ENCODE measurements at places on chromosomes 6 and 20.
A peak's percentile ranks its signal among the peaks of the same experiment; 100 is the strongest.

- DNase-seq = no peak
Measured at GRCh38 chr6:10391299-10391630, 23.6 kb downstream of the TFAP2A start.

GRCh38 chr20:52426856-52427255 lies 235.3 kb upstream of the ZFP64 start:
- no peak for DNase-seq

DNA sequence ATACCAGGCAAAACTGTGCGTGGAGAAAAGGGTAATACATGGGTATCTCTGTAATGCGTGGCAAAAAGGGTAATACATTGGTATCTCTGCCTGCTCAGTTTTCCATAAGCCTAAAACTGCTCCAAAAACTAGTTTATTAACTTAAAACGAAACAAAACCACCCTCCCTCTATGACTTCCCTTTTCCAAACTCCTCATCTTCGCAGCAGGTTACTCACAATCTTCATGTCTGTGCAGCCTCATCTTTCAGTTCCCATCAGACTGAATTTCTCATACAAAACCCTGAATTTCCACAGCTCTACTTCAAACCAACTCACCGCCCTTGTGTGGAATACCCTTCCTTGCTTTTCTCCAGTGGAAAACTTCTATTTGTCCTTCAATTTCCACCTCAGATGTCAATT lies 199.4 kb downstream of the PHACTR1 start:
- no peak for DNase-seq

DNA sequence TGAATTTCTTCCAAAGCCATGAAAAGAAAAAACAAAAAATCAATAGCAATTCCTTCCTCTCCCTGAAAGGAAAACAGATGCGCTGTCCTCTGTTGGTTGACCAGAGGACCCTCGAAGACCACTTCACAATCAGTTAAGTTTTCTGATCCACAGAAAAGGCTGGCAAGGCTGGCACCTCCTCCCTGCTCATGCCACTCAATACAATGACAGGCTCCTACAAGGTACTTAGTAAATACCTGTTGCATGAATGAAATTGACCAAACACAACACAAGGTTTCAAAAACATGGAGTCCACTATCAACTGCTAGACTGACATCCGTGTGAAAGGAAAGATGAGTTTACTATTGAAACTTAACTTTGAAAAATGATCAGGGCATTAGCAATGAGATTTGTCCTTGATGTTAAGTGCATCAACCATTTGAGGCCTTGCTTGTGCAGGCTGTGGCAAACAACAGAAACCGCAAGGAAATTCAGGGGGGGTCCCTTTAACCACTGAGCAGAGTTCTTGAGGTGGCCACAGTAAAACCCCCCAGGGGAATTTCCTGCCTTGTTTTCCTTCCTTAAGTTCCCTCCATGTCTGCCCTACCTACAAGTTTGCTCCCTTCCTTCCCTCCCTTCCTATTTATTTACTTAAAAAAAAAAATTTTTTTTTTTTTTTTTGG lies 27.9 kb upstream of the RTF2 start:
- peak; percentile 10 for DNase-seq

- no peak for DNase-seq
Measured at GRCh38 chr6:19838442-19839236, 1.5 kb downstream of the ID4 start.

GRCh38 chr6:114039841-114040240 lies 68.9 kb upstream of the HDAC2 start:
- DNase-seq = no peak

GRCh38 chr6:129096651-129097290 lies 213.8 kb downstream of the LAMA2 start:
- DNase-seq = no peak

GRCh38 chr6:150979826-150980350 lies 114.4 kb downstream of the MTHFD1L start:
- no peak for DNase-seq

DNA sequence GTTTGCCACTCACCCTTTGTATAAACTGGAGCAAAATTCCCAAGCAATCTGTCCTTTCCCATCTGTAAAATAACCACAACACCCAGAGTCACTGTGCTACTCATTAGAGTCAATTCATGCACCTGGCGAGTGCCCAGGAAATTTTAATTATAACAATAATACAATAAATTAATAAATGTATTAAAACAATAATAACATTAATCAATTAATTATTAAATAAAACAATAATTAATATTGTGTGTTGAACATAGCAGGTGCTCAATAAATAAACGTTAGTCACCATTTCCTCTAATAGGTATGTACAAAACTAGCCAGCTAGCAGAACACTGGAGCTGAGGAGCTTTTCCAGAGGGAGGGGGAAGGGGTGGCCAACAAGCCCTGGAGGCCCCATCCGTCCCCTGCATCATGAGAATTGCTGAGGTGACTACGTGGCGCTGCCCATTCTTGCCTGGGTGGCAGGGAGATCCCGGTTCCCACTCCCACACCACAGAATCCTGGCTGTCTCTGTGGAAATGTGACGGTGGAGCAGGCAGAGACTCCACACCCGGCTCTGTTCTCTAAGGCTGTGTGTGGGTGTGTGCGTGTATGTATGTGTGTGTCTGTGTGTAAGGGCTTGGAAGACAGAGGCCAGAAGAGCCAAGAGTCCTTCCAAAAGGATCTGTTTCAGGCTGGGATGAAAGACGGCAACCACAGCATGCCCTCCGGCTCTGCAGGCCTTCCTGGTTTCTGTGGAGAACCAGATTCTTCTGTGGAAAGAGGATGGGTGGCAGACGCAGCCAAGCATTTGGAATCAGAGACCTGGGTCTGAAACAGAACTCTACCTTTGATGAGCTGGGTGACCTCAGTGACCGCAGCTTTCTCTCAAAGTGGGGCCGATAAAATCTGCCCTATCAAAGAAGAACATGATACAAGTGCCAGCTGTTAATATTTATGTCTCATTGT lies 18.8 kb upstream of the EZR start:
- no peak for DNase-seq

- no peak for DNase-seq
Measured at GRCh38 chr6:1296079-1296478, 15.8 kb upstream of the FOXQ1 start.

- DNase-seq = no peak
Measured at GRCh38 chr20:17495826-17496225, 35.4 kb downstream of the BFSP1 start.

- no peak for DNase-seq
Measured at GRCh38 chr20:45017857-45018256, 51.5 kb downstream of the STK4 start.

GRCh38 chr6:135163440-135163738 lies 17.7 kb upstream of the MYB start:
- DNase-seq = peak; percentile 8

DNA sequence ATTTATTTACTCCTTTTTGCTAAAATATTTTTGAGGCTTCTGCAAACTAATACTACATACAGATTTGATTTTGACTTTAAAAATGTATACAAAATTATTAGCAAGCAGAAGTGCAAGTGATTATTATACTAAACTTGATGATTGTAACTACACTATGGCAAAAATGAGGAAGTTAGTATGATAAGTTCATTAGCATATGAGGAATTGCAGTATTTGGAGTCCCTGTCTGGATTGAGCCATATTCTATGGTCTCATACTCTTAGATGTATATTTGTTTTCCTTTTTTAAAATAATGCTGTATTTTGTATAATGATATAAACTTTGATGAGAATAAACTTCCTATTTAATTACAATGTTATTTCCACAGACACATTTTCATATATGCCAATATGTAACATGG lies 13.9 kb downstream of the CRISP3 start:
- DNase-seq = no peak

DNA sequence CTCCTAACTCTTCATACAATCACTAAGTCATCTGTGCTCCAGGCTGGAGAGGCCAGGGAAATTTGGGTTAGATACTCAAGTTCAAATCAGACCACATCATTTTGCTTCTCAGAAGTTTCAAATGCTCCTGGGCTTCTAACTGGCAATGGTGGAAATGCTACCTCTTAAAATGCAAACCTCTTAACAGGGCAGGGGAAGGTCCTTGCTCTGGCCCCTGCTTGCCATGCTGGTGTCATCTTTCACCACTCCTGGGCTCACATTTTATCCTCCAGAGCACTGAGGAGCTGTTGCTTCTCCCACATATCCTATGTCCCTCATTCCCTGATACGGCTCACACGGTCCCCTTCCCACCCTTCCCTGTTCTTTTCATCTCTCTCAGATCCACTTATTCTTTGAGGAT lies 41.8 kb upstream of the NT5E start:
- DNase-seq = no peak

DNA sequence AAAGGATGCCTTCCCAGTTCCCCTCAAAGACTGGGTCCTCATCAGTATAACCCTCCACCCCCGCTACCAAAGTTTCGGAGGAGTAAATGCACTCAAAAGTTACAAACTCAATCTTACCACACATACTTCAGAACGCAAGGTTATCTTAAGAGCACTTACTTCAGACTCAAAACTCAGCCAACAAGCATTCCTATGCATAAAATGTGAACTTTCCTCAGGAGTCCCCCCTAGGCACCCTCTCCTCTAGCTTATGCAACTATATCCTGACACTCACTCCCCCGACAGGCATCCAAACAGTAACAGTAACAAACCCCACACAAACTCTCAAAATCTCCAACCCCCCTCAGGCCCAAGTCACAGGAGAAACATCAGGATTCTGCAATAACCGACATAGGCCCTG lies 11.1 kb upstream of the ADTRP start:
- no peak for DNase-seq

GRCh38 chr20:50221501-50222308 lies 31.1 kb downstream of the CEBPB start:
- DNase-seq = no peak

DNA sequence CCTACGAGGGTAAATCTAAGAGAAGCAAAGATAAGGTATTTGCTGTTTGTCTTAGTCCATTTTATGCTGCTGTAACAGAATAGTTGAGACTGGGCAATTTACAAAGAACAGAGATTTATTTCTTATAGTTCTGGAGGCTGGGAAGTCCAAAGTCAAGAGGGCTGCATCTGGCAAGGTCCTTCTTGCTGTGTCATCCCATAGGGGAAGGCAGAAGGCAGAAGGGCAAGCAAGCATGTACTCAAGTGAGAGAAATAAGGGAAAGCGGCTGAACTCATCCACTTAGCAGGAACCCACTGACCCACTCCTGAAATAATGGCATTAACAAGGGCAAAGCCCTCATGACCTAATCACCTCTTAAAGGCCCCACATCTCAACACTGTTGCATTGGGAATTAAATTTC lies 102.7 kb downstream of the AGPAT4 start:
- no peak for DNase-seq

GRCh38 chr6:2197177-2197671 lies 48.2 kb downstream of the GMDS start:
- no peak for DNase-seq

- peak; percentile 27 for DNase-seq
Measured at GRCh38 chr6:142685852-142686506, 259.0 kb downstream of the HIVEP2 start.

DNA sequence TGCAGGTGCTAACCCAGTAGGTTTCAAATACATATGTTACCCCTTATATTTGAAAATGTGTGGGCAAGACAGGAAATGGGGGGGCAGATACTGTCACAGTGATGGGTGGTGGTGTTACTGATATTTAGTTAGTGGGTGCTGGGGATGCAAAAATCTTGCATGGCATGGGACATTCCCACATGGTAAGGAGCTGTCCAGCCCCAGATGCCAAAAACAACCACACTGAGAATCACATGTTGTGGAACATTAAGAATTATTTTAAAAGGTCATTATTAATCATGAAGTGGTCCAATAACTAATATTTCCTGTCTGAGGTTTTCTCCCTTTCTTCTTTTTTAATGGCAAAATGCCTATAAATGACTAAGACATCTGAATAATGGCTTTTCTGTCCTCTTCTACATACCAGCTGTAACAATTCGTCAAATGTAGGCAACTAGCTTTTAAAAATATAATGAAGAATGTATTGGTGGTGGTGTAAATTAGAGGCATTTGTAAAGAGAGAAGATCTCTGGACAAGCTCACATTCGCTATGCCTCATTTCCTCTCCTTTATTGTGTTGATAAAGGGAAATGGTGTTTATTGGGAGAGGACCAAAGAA lies 57.3 kb upstream of the SLC35B3 start:
- no peak for DNase-seq

DNA sequence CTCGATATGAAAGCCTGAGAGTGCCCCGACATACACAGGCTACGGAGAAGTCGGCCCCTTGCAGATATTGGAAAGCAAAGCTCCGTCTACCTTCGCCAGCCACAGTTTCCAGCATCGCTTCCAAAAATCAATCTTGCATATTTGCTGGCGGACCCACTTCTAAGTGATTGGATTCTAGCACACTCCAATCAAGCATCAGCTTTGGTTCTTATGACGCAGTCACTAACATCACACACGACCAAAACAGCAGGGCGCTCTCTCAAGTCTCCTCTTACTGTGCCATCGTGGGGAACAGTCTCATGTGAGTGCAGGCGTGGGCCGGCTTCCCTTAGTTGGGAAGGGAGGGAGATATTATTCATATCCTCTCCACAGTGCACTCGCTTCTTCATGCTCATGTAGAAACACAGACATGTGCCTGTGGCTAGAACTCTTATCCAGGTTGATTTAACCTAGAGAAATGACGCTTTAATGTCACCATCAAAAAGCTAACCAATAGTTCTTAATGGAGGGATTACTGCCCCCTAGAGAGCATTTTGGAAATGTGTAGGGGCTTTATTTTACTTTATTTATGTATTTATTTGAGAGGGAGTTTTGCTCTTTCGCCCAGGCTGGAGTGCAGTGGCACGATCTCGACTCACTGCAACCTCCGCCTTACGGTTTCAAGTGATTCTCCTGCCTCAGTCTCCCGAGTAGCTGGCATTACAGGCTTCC lies 229.8 kb downstream of the SOD2 start:
- DNase-seq = no peak

GRCh38 chr20:25364879-25365699 lies 25.5 kb downstream of the ABHD12 start:
- DNase-seq = no peak

DNA sequence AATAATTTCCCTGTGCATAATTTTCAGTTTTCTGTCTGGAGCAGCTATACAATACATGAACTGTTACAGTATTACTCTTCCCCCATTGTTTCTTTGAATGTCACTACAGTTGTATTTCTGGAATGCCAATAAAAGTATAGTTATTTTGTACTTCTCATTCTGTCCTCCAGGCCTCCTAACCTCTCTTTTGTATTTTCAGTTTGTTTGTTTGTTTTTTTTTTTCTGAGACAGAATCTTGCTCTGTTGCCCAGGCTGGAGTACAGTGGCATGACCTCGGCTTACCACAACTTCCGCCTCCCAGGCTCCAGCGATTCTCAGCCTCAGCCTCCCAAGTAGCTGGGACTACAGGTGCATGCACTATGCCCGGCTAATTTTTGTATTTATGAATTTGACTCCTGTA lies 16.8 kb upstream of the ARID1B start:
- no peak for DNase-seq

DNA sequence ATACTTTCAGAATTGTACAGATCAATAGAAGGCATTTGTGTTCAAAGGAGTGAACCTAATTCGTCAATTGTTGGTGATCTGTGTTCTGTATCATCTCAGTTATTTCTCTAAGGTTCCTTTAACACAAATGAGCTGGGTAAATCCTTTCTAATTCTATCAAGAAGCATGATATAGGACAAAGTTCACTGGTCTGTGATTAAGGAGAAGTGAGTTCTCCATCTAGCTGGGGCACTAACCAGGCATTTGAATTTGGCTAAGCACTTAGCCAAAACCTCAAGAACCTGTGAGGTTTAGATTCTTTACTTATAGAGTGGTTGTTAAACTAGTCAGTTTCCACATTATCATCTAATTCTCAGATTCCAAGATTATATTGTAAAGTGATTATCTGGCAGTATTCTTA lies 50.3 kb downstream of the DOP1A start:
- no peak for DNase-seq

Measured in activated naive CD4-positive, alpha-beta T cell (primary cell).